ENCODE measurements at places on chromosomes 7 and 10.

GRCh38 chr7:87113077-87113476, 39.2 kb upstream of the DMTF1 start:
- DNase-seq, result no peak

- DNase-seq, result peak; percentile 39
Observed at GRCh38 chr10:2936816-2937215, 130.5 kb upstream of the PFKP start.

- DNase-seq, result no peak
Observed at GRCh38 chr10:103627111-103627892, 133.8 kb downstream of the NEURL1 start.

DNA sequence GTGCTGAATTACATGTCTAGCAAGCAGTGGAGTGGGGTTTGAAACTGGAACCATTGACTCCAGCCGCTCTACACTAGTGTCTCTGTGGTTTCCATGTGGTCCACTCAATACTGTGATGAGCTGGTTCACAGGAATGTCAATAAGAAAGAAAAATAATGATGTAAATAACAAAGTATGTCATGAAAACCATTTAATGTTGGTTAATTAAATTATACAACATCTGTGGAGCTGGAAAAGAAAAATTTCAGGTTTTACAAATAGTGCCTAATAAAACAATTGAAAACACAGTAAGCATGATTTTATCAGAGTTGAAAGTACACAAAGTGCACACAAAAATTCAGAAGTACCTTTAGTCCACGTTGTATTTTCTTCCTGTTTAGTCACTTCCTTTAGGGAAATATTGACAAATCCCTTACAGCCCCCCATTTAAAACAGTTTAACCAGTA, 28.7 kb upstream of the NAMPT start:
- DNase-seq, result no peak

DNA sequence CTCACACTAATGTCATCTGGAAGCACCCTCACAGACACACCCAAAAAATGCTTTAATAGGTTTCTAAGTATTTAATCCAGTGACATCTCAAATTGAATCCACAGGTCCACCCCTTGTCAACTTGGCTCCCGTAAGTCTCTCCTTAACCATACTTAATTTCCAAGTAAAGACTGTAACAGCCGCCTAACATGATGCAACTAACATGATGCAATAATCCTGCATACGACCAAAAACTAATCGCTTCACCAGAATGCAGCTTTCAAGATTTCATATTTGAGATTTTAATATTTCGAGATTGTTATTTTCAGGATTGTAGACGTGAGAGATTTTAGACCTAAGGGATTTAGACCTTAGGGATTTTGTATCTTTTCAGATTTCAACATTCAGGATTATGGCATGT, 3.7 kb upstream of the HDAC9 start:
- no peak for DNase-seq

DNA sequence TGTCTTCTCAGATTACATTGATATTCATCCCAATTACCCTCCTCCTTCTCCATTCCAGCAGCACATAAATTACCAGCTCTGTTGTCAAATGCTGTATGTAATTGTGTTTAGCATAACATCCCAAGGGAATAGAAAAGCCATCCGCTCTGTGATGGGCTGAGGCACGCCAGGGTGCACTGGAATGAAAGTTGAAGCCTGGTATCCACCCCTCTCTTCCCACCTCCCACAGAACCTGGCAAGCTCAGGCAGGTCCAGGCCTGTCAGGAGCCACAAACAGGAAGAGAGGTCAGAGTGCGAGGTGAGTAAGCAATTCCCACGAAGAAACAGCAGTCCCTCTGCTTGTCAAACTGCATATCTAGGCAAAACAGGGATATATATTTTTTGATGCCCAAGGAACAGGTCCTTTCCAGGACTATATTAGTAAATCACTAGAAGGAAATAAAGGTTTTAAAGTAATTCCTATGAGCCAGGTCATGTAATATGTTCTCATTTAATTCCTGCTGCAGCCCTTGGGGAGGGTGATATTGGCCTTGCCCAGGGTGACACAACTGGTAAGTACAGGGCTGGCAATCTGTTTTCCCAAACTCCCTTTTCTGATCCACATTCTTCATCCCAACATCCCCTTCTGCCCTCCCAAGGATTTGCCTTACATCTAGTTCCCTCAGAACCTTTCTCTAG, 155.6 kb upstream of the GHITM start:
- peak; percentile 12 for DNase-seq

- no peak for DNase-seq
Observed at GRCh38 chr10:78309536-78310237, 276.0 kb downstream of the RPS24 start.

DNA sequence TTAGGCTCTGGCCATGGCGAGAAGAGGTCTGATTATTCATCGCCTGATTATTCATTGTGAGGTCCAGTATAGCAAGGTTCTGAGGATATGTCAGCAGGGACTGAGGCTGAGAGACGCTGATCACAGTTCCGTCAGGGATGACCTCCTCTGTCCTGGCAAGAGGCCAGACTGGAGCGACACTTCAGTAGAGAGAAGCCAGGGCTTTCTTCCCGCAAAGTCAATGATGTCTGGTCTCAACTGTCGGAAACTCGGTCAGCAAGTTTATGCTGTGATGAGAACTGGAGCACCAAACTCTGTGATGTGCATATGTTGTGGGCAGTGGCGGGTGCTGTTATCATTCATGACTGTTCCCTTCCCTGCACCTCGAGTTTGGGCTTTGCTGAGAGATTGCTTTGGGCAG, 29.0 kb upstream of the GNA12 start:
- no peak for DNase-seq

DNA sequence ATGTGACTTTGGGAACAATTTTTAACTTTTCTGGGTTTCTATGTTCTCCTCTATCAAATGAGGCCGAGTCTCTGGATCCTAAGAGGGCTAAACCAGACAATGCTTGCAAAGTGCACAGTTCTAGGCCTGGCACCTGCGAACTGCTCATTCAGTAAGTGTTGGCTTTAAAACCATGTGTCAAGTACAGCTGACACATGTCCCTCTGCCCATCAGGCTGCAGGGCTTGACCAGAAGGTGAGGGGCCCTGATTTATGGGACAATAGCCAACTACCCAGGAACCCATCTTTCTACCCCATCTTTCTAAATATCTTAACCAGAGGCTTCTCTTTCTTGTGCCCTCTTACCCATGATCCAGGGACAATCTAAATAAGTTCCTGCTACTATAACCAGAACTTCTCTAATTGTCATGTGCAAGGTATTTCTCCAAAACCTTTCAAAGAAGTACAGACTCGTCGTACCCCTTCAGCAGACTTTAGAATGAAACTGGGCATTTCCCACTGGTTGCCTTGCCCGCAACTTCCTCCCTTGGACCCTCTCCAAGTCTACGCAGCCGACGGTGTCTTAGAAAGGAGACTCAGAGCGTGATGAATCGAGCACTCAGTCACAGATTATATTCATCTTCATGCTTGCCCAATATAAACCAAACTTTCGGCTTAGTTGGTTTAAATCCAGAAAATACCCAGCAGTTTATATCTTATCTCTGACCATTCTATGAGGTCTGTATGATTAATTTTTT, 69.8 kb upstream of the STEAP1B start:
- no peak for DNase-seq

DNA sequence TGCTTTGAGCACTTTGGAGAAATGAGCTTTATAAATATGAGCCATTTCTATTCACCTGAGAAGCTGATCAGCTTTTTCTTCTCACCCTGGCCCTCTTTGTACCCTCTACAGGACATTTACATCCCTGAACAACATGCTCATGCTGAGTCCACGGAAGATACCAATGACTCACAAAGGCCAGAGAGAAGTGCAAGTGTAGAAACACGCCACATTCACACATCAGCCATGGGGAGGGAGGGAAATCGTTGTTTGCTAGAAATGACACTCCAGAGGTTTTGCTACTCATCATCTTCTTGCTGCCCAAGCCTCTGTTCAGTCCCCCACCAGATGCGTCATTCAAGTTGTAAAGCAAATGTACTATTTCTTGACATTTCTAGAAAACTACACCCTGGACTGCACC, 2.8 kb upstream of the UCN3 start:
- no peak for DNase-seq

- DNase-seq, result peak; percentile 17
Observed at GRCh38 chr10:124213899-124214510, 120.6 kb upstream of the CHST15 start.

- DNase-seq, result no peak
Observed at GRCh38 chr10:35554461-35555056, 50.6 kb upstream of the GJD4 start.

GRCh38 chr7:56074371-56074791, 10.3 kb downstream of the SUMF2 start:
- peak; percentile 76 for DNase-seq

DNA sequence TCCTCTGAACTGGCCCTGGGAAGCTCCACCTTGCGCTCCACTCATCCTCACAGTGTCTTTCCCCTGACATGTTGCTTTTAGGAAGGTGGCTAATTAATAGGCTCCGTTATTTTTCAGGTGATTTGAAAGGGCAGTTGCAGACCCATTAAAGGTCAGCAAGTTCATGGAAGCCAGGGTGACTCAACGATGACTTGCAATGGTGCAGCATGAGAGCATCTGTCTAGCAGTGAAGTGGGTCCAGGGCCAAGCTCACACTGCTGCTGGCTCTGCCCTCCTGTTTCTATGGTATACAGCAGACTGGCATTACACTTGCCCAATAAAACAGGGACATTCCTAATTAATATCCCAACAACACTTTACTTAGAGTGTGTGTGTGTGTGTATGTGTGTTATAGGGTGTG, 68.8 kb upstream of the WDR11 start:
- no peak for DNase-seq

GRCh38 chr10:71209352-71209715, 3.0 kb upstream of the UNC5B start:
- no peak for DNase-seq

- no peak for DNase-seq
Observed at GRCh38 chr10:49080071-49080470, 35.3 kb downstream of the VSTM4 start.

GRCh38 chr7:6607651-6608051, 7.8 kb upstream of the ZNF853 start:
- no peak for DNase-seq

GRCh38 chr10:6068422-6068821, 6.3 kb upstream of the IL2RA start:
- DNase-seq, result no peak

- DNase-seq, result no peak
Observed at GRCh38 chr7:100053215-100053614, 3.6 kb downstream of the ZSCAN21 start.

Measured in right renal pelvis (tissue), 4 donors.